Neural crest cell (in vitro differentiated cells): ENCODE measurements at places on chromosomes 2 and 18. TPM values are rescaled to one million over a fixed set of nuclear protein-coding genes. Genes with fewer than 3 reads are reported as not detected.

REG3A gene
- total RNA-seq = not detected in 2 replicates

CSRNP3 gene
- 28.4 and 35.1 TPM in 2 replicates for total RNA-seq

GRCh38 chr2:121858369-121858768, 102.9 kb downstream of the TSN start:
- no peak for DNase-seq

MEP1B gene
- total RNA-seq = not detected in 2 replicates

- no peak for DNase-seq
Observed at GRCh38 chr2:237358721-237359517, 55.0 kb downstream of the COL6A3 start.

TAF4B gene
- total RNA-seq = 1.5 and 2.1 TPM in 2 replicates

GRCh38 chr2:170950221-170950761, 21.2 kb downstream of the GORASP2 start:
- no peak for DNase-seq

DNA sequence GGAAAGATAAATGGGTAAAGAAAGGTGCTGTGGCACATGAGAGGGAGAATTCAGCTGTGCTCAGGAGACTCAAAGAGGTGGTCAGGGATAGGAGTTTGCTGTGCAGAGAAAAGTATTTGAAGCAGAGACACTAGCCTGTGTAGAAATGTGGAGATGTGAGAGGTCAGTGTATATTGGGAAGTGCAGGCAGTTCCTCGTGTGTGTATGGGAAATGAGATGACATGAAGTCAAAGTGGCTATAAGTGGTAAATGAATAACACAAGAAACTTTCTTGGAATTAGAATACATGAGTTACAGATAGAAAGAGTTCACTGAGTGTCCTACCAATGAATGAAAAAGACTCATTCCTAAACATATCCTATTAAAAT, 11.6 kb downstream of the MAP3K20 start:
- DNase-seq = no peak

MOGAT1 gene
- total RNA-seq = 0.30 TPM in 1 of 2 replicates, not detected in the other

- DNase-seq = no peak
Observed at GRCh38 chr2:23491591-23492336, 106.8 kb downstream of the KLHL29 start.

DNA sequence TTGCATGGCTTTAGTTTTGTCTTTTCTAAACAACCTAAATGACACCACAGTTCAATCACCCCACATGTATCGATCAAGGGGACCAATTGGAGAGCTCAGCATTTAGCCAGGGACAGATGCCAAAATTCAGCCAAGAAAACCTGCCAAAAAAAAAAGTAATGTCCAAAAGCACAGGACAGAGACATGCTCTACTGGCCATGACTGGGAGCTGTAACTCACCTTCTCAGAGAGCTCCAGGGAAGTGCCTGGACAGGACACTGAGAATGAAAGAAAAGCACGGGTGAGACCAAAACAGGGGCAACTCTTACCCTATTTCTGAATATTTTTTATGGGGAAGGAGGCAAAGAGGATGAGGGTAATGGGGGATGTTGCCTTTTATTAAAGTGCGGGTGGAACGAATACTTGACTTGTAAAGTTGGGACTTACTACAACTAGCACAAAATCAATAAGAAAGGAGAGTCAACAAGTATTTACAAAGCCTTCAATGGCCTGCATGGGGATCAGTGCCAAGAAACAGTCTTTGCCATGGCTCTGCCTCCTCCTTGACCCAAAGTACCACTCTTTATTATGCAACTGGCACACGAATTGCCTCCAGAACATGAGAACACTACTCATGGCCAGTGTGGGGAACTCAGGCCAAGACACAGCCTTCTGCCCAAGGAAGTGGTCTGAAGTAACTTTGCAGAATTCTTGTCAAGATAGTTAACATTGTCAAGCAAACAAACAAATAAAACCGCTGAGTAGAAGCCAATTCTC, 72.9 kb upstream of the HK2 start:
- no peak for DNase-seq

PRSS56 gene
- 52.4 and 54.2 TPM in 2 replicates for total RNA-seq

DNA sequence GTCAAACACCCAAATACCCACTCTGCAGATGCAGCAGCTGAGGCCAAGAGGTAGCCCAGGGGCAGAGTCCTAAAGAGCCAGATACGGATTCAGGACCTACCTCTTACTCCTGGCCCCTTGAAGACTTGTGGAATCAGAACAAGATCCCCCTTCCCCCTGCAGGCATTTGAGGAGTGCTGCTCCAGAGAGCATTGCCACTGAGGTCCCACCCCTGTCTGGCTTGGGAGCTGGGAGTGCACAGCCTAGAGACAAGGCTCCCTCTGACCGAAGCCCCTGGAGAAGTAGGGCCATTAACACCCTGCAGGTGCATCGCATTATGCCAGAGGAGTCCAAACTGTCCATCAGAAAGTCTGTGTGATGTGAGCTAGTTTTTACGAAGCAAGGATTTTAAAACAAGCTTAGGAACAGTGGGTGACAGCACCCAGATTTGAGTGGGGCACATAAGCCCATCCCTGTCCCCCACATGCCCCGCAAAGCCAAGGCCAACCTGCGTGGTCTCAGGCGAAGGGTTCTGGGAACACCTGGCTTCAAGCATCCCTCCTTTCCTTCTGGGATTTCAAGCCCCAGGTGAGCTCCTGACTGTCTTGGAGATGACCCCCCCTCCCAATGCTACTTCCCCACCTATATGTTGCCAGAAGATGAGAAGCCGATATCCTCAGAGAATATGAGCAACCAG, 48.4 kb downstream of the MTERF4 start:
- no peak for DNase-seq
